GM03348 (cell line): ENCODE measurements at places on chromosomes 4 and X.
A peak's percentile ranks its signal among the peaks of the same experiment; 100 is the strongest.

GRCh38 chr4:139017861-139018260, 2.3 kb downstream of the NOCT start:
- DNase-seq, result peak; percentile 19

- peak; percentile 16 for DNase-seq
These were observed 211.4 kb downstream of the MID1IP1 start for GRCh38 chrX:39012621-39013111.

- DNase-seq, result no peak
These were observed 55.1 kb downstream of the UGT8 start for GRCh38 chr4:114653675-114654074.

GRCh38 chr4:99215521-99215920, 3.5 kb downstream of the ADH6 start:
- no peak for DNase-seq
